NCI-H1694 treated with DMSO at 0.1 percent for 48 hours (cell line): ENCODE measurements at places on chromosomes 3 and 15.

DNA sequence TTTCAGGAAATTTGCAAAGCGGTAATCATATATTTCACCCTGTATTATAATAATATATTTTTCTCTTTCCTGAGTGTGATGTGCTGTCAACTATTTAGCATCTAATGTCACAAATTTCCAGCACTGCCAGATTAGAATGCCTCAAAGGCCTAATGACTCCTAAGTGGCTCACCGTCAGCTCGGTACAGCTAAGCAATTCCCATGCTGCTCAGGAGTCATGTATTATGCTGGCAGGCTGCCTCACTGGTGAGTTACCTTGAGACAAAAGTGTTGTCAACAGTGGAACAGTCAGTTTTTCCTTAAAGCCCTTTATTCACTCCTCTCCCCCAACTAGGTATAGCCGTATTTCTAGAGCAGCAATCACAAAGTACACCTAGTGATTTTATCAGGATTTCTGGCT, 83.6 kb downstream of the NSUN3 start:
- DNase-seq = no peak

DNA sequence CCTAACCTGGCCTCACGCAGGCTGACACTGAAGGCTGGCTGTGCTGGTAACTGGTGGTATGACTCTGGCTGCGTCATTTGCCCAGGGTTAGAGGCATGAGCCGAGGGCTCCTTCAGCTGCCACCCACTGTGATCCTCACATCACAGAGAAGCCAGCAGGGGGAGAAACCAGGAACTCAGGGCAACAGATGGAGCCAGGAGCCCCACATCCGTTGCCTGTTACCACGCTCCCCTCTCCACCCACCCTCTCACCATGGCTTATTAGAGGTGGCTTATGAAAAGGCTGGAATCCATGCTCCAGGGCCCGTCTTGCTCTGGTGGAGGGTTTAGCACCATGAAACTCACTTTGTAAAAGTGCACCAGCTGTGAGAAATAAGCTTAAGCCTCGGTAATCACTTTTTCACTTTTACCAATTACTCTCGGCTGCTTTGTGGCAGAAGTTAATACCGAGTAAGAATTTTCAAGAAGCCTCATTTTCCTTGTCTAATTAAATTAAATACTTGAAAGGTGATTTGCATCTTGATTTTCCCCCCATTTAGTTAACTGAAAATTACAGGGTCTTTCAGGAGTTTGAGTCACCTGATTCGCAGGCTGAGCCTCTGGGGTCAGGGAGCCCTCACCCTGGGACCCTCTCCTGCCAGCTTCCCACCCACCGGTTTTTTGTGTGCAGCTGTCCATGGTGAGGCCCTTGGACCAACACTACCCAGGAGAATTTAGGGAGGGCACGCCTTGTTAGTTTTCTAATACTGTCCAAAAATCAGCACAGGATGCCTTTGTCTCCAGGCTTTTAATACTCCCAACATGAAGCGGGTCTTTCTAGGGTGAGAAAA, 60.9 kb downstream of the ASB7 start:
- DNase-seq = no peak

DNA sequence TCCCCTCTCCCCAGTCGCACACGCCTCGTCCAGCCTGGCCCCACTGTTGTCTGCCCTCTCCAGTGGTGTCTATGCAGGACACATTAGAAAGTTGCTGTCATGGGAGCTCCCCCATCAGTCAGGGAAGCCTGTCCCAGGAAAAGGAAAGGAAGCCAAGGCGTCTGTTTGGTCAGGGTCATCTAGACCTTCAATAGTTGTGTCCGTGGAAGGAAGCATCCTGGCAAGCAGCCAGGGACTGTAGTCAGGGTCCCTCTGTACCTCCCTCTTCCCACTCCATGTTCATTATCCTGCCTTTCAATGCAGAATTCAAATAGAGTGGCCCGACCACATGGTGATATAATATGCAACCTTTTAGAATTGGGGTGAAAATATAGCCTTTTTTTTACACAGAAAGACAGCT, 60.7 kb upstream of the RAB6B start:
- no peak for DNase-seq

- no peak for DNase-seq
Observed at GRCh38 chr3:10533737-10534023, 28.3 kb upstream of the ATP2B2 start.

GRCh38 chr3:141373232-141373631, 4.9 kb downstream of the ZBTB38 start:
- no peak for DNase-seq

DNA sequence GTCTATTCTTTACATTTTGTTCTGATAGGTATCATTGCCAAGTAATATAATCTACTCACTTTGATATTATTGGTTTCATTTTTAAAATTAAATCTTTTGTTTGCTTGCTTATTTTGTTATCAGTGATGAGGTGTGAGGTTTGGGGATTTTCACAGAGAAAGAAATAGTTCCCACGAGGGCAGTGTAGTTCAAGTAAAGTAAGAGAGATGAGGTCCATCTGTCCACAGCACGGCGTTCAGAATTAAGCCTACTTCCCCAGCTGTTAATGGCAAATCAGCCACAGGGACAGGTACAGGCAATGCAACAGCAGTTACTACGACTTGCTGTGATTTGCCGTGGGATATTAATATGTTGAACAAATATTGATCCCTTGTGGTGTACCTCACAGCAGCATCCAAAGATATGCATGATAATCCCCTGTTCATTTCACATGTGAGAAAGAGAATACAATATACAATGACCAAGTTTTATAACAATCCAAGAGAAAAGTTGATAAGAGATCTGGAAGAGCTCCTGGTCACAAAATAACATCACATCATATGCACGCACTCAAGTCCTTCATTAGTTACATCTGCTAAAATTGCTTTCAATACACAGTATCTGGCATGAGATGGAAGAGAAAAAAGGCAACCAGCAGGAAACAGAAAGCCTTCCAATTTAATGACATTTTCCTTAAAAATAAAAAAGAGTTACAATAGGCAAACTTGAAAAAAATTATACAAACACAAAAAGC, 131.6 kb downstream of the TUSC7 start:
- no peak for DNase-seq

- no peak for DNase-seq
Observed at GRCh38 chr3:3556078-3556477, 243.2 kb upstream of the LRRN1 start.

DNA sequence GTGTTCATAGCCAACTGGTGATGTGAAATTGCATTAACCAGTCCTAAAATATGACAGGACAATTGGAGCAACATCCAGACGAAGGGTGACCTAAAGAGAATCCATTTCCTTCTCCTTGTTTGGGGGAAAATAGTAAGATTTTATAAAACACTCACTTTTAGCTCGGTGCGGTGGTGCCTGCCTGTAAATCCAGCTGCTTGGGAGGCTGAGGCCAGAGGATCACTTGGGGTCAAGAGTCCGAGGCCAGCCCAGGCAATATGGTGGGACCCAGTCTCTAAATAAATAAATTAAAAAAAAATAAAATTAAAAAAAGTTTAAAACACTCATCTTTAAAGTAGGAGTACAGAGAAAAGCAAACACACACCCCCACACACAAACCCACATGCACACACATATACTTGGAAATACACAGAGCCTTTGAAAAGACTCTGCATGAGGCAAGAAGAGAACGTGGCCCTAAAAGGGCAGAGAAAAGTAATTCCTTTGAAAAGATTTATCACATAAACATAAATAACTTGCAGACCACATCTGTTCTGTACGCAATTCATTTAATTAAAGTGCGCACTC, 14.1 kb upstream of the LOXL1 start:
- DNase-seq = no peak

DNA sequence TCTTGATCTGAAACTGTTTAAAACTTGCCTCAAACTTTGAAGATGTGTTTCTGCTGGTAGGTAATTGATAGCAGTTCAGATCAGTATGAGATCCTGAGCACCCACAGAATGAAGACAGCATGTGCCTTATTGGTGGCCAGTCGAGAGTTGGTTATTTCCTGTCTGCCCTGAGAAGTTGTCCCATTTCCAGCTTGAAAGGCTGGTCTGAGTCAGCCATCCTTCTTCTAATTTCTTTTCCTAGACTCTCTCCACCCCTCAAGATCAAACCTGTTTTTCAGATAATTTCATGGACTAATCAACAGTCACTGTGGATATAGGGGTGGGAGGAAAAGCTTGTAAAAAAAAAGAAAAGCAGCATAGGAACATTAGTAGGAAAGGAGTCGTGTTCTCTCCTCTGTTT, 464.4 kb downstream of the FOXP1 start:
- DNase-seq = no peak

DNA sequence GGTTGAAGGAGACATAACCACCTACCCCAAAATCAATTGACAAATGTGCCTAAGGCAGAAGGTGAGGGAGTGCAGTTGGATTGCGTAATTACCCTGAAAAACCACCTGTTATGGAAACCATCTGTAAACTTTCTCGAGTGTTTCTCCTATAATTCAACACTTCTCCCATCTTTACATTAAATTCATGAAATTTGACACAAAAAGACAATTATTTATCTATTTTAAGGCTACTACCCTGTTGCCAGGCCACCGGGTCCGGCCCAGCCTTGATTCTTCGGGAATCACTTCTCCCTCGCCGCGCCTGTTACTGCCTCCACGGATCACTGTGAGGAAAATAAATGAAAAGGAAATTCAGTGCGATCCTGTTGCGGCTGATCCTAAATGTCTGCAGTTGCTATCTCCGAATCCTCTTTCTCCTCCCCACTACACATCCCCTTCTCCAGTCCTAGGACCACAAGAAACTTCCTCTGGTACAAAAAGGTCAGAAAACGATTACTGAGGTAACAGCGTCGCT, 646 bp downstream of the IQCB1 start:
- no peak for DNase-seq

DNA sequence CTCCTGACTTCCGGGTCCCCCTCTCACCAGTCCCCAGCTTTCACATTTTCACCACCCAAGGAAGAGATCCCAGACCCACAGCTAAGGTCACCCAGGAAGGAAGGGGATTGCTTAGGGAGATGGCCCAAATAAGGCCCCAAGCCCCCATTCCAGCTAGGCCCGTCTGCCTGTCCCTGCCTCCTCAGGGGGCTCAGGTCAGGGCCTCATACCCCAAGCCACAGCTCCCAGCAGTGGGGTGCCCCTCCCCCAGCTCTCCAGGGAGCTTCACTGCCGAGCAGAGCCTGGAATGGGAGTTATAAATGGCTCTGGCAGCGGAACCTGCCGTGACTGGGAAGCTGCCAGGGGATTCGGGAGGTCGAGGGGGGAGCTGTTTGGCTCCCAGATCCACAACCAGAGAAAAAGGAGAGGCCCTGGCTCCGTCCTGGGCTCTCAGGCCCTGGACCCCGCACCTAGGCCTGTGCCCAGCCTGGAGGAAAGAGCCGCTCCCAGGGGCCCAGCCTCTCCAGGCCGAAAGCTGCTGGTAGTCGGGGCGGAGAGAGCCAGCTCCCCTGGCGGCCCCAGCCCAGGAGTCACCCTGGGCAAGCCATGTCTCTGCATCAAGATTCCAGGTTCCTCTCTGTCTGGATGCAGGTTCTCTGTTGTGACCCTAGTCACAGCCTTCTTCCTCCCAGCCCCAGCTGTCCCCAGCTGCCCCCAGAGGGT, 550 bp downstream of the CCDC9B start:
- DNase-seq = peak; percentile 69

DNA sequence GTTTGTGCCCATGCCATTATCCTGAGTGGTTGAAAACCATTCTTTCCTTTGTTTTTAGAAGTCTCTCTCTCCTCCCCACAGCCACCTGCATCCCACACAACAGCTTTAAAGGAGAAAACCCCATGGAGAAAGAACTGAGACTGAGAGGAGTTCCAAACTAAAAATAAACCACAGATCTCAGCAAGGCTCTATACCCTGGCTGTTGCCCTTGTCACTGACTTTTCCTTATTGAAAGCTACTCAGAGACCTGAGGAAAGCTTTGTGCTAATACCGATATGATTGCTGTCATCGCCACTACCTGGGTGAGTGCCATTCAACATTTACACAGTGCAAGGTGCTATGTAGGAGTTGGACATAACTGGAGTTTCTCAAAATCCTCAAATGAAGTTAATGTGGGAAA, 55.5 kb upstream of the RASGRP1 start:
- DNase-seq = no peak

- no peak for DNase-seq
Observed at GRCh38 chr3:20773320-20773984, 587.4 kb upstream of the SGO1 start.

DNA sequence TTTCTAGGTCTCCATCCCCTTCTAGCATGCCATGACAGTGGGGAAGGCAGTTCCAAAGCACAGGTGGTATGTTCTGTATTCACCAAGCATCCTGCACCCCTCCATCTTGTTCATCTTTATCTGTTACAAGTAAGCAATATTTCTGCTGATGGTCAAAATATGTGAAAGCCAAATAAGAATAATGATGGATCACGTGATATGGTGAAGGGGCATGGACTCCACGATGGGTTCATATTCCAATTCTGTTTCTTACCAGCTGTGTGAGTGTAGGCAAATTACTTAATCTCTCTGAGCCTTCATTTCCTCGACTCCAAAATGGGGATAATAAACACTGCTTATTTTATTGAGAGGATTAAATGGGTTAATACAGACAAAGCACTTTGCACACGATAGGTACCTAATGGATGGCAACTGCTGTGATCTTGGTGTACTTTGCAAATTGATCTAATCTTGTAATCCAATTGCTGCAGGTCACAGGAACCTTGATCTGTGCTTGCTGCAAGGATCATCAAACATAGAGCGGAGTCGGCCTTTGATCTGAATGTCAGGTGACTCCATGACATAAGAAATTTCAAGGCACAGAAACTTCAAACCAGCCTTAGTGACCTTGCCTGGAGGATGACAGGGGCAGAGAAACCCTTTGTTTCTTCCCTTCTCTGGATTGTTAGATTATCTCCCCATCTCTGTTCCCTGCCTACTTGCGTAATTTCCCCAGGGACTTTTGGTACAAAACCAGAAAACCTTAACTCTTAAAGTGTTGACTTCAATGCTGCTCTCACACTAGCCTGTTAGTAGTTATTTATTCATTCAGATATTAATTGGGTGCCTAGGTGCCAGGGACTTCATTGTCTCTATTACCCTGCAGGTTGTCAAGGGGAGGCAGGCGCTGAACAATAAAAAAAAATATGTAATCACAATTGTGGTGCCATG, 25.8 kb downstream of the SIAH2 start:
- DNase-seq = no peak

DNA sequence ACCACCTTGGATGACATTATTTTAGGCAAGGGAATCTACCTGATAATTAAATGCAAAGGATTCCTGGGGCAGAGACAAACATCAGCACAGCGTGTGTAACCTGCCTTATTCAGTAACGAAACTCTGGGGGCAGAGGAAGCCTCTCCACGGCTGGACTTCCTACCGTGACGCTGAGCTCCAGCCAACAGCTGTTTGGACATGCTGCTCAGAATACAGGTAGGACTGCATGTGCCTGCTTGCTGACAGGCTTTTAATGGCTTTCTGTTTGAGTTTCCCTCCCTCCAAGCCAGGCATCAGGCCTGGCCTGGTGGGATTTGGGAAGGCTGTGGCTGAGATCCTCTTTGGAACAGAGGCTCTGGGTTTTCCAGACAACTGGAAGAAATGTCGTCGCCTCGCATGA, 150.6 kb downstream of the ADAMTS17 start:
- no peak for DNase-seq

GRCh38 chr15:91186904-91187656, 87.0 kb downstream of the SV2B start:
- DNase-seq = peak; percentile 12

- no peak for DNase-seq
Observed at GRCh38 chr3:62951037-62951613, 75.9 kb upstream of the CADPS start.
